GM23338 (cell line): ENCODE measurements at places on chromosomes 3 and 15.

DNA sequence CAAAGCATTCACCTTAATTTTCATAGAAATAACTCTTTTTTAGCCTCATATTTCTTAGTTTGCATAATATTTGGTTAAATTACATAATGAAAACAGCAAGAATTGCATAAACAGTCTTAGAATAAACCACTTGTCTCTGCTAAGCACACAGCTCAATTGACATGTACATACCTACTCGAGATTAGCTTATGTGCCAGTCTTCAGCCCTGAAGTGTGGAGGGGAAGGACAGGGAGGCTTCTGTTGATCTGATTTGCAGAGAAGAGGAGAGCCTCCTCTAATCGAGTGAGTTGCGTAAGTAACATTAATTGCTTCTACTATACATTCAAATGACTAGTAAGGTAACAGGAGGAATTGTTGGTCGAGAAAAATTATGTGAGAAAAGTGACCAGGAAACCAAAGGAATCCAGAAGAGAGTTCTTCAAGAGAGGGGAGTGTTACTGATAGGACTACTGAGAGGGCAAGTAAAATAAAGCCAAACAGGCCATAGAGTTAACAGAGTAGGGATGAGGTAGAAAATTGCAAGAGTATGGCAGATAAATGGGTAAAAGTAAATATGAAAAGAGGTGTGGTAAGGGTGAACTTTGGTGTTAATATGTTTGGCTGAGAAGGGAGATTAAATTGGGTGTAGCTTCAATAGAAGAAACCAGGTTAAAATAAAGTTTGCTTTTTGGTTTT, 7.1 kb upstream of the GOLIM4 start:
- no peak for DNase-seq

- DNase-seq: no peak
Measured at GRCh38 chr15:25242957-25243799, 195.6 kb downstream of the UBE3A start.

- no peak for DNase-seq
Measured at GRCh38 chr15:65912235-65912634, 42.9 kb downstream of the RAB11A start.

- DNase-seq: peak; percentile 2
Measured at GRCh38 chr15:56411122-56411749, 46.0 kb downstream of the TEX9 start.

GRCh38 chr15:41102854-41103253, 13.2 kb downstream of the INO80 start:
- no peak for DNase-seq

- peak; percentile 45 for DNase-seq
Measured at GRCh38 chr3:12195231-12195630, 36.5 kb upstream of the TIMP4 start.

DNA sequence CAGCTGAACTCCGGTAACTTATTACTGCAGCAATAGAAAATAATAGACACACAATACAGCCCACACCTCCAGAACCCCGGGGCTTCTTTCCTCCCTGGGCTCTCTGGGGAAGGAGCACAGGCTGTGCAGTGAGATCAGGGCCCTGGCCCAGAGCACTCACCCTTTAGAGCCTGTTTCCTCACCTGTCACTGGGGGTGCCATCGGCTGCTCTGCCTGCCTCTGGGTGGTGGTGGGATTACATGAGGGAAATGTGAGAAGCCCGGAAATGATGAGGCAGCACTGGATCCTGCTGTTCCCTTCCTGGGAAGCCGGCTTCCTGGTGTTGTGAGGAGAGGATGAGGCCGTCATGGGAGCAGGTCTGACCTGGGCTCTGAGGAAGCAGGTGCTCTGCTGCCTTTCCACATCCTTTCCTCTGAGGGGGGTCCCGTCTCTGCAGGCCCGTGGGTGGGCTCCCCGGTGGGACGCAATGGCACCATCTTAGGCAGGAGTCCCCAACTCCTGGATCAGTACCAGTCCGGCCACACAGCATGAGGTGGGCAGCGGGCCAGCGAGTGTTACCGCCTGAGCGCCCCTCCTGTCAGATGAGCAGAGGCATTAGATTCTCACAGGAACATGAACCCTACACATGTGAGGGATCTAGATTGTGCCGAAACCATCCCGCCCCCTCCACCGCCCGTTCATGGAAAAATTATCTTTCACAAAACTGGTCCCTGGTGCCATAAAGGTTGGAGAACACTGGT, 220.9 kb upstream of the CTDSPL start:
- DNase-seq: peak; percentile 21

GRCh38 chr3:140423146-140423545, 254.7 kb upstream of the TRIM42 start:
- no peak for DNase-seq

- no peak for DNase-seq
Measured at GRCh38 chr3:13544951-13545651, 3.8 kb upstream of the FBLN2 start.

DNA sequence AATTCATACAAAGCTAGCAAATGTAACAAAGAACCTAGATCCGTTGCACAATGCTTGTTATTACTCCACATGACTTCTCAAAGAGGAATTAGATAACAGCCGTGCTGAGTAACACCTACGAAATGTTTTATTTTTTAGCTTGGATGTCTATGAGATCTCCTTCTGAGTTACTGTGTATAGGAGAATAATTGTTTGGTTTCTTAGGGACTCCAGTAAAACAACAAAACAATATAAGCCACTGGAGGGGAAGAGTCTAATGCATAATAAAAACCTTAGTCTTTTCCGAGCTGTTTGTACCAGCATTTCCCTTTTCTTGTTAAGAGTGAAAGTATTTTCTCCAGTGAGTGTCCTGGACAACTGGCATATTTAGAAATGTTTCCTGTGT, 15.6 kb downstream of the SNAP23 start:
- no peak for DNase-seq

DNA sequence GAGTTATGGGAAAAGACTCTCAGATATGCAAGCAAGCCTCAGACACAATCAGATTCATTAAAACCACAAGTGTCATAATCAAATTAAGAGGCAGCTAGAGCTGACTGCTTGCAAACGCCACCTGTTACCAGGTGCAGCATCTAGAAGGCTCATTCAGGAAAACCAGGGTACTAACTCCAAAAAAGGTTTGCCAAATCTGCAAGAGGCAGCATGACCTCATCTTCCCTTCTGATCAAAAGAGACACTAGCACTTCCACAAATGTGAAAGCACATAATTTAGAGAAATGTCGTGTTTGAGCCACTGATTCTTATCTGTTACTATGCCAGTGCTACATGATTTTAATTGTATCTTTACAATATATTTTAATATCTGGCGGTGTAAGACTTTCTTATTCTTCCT, 123.3 kb upstream of the NANOGP8 start:
- DNase-seq: peak; percentile 20

DNA sequence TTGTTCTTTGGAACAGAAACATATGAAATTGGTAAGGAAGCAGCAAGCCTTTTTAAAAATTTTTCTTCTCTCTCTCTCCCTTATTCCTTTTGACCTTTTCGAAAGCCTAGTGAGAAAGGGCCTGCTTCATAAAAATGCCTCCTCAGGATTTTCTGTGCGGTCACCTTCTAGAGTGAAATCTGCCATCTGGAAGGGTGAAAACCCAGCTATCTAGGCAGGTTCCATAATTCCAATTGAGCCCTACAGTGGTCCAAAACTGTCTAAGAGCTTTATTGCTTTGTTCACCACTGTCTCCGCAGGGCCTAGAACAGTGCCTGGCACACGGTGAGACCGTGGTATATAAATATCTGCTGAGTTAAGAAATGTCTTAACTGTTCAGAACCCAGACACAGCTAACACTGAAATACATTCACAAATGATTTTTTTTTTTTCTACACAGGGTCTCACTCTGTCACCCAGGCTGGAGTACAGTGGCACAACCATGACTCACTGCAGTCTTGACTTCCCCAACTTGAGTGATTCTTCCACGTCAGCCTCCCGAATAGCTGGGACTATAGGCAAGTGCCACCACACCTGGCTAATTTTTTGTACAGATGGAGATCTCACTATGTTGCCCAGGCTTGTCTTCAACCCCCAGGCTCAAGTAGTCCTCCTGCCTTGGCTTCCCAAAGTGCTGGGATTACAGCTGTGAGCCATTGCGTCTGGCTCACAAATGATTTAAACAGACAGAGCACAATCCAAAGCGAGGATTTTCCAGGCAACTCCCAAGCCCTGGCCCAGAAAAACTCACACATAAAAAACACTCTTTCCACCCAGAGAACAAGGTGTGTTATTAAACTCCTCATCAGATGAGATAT, 64.4 kb downstream of the FRMD4B start:
- DNase-seq: no peak

DNA sequence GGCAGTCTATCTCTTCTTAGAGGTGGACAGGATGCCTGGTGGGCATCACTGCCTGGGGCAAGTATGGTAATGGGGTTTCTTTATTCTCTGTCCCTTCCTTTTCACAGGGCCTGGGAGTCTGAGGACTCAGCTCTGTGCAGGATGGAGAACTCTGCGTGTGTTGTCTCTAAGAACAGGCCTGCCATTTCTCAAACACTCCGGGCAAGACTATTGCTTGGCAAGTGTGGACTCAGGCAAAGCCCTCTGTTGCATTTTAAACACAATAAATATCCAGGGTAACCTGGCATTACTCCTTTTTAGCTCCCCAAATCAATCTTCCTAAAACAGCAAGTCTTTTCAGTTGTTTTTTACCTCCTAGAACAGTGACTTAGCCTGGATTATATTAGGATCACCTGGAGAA, 185.1 kb upstream of the ROPN1 start:
- DNase-seq: no peak
